ENCODE measurements at places on chromosomes 11 and 22.

DNA sequence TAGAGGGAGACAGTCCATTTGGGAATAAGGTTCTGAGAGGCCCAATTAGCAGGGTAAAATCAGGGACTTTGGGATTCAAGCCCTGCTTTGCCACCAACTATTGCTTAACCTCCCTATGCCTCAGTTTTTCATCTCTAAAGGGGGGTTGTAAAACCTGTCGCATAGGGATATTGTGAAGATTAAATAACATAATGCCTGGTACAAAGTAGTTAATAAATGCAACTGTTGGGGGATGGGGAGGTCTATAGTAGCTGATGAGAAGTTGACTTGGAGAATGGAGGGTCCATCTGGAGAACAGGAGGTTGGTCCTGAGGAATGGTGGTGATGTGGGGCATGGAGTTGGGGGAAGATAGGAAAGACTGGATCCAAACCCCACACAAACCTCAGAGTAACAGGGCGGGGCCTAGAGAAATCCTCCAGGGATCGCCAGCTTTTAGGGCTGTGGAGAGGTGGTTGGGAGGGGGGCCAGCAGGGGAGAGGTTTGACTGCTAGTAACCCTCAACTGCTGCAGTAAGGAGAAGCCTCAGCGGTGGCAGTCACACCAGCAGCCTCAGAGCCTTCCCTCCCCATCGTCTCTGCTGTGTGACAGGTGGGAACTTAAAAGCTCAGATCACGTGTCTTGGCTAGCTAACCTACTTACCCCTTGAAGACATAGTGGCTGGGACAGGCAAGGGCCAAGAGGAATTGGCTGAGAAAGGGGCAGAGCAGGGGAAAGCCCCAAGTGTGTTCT lies 1.1 kb upstream of the ABCG4 start:
- no peak for DNase-seq

DNA sequence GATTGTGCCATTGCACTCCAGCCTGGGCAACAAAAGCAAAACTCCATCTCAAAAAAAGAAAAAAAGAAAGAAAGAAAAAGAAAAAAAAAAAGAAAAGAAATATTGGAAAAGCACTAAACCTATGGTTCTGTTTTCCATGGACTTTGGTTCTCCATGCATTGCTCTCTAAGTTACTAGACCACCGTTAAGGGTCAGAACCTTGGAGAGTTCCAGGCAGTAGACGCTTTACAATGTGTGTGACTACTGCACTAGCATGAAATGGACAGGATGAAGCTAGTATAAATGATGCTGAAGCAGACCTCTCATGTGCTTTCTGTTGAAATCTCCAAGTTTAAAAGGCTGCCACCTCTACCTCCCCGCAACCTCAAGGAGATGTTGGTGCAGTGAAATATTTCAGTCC lies 63.5 kb downstream of the SIK2 start:
- no peak for DNase-seq

- DNase-seq: no peak
Observed at GRCh38 chr11:860234-861104, 17.8 kb downstream of the TSPAN4 start.

DNA sequence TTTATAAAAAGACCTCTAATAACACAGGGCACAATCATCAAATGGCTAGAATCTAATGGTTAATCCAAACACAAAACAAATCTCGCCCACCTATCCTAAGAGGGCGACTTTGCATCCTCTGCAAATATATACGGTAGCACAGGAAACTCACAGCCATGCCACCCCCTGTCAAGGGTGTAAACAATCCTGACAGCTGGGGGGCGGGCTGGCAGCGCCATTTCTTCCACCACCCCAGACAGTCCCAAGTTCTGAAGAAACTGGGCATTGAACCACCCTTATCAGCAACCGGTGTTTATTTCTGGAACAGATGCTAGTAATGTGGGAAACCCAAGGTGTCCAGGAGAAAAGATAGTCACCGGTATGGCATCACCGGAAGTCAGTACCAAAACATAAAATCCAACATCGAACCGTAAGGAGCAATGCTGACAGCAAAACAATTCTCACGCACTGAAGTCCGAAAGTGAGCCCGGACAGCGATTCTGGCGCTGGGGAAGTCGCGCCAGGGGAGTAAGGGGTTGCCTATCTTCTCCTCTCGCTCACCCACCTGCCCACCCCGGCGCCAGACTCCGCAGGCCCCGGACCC lies 825 bp downstream of the FBXO3 start:
- no peak for DNase-seq

DNA sequence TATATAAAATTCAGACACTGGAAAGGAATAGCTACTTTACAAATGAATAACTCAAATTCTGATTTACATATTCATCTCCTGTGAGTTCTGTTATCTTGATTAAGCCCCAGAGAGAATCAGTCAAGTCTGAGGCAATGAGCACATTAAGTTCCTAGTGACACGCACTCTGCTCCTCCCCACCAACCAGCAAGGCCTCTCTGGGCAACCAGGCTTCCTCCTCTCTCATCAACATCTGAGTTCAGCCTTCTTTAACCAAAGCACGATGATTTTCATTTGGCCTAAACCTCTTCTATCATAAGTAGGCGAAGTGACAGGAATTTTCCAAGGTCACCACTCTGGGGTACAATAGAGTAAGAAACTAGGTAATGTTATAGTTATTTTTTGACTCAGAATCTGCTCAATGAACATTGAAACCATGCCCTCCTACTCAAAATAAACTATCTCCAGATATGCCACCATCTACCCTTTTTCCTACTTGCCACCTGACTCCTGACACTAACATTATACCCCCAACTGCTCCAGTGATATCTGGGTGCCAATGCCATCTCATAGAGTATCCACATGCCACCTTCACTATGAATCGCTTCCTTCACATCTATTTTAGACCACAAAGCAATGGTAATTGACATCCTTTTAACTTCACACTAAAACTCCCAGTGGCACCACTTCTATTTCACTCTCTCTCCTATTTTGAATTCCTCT lies 114.8 kb downstream of the FAM76B start:
- no peak for DNase-seq

GRCh38 chr11:88597387-88597786 lies 259.9 kb upstream of the CTSC start:
- DNase-seq: no peak

DNA sequence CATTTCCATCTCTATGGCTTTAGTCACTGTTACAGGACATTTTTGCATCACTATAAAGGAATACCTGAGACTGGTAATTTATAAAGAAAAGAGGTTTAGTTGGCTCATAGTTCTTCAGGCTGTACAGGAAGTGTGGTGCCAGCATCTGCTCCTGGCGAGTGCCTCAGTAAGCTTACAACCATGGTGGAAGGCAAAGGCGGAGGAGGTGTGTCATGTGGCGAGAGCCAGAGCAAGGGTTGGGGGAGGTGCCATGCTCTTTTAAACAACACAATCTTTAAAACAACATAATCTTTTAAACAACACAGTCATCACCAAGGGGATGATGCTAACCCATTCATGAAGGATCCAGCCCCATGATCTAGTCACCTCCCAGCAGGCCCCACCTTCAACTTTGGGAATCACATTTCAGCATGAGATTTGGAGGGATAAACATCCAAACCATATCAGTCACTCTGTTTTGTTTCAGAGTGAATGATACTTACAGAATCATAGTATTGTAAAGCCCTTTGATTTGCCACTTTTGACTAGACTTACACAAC lies 103.3 kb downstream of the PDE3B start:
- DNase-seq: no peak

DNA sequence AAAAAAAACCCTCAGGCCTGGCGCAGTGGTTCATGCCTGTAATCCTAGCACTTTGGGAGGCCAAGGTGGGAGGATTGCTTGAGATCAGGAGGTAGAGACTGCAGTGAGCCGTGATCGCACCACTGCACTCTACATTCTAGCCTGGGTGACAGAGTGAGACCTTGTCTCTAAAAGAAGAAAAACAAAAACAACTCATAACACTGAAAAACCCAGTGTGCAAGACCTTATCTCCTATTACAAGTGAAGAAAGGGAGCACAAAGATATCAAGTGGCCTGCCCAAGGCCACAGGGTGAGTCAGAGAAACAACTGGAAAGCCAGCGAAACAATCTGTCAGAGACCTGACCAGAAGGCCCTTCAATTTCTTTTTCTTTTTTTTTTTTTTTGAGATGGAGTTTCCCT lies 2.5 kb downstream of the TXN2 start:
- DNase-seq: no peak

GRCh38 chr11:112835591-112836255 lies 125.5 kb upstream of the NCAM1 start:
- no peak for DNase-seq

DNA sequence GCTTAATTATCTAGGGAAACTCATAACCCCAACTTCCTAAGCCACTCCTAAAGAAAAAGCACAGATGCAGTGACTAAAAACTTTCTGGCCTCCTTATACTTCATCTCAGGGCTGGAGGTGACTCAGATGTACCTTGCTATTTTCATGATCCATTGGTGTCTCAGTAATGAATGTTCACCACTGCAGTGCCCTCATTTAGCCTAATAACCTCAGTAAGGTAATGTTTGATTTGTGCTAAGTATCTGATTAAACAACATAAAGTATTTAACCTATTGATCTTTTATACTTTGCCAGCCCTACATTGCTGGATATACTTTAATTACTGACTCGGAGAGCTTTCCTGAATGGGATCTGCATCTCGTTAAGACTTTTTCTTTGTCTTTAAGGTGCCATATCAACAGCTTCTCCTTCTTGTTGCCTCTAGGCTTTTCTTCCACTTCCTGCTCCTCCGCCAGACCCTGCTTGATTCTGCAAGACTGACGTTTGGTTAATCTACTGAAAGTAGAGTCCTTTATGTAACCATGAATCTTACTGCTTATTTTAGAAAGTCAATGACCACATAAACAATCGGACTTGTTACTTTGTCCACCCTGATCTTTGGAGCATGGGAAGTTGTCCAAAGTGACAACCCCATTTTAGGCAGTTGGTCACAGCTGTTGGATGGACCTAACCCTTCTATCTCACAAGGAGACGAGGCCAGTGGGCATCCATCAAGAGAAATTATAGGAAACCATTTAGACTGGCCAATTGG lies 303.0 kb downstream of the ST3GAL4 start:
- DNase-seq: no peak

Data from stimulated activated CD8-positive, alpha-beta memory T cell treated with anti-CD3 and anti-CD28 coated beads, Interleukin-7, amount 100 ng/mL, for 1 hour (primary cell).